G401 (cell line): ENCODE measurements at places on chromosomes 2 and 18.

DNA sequence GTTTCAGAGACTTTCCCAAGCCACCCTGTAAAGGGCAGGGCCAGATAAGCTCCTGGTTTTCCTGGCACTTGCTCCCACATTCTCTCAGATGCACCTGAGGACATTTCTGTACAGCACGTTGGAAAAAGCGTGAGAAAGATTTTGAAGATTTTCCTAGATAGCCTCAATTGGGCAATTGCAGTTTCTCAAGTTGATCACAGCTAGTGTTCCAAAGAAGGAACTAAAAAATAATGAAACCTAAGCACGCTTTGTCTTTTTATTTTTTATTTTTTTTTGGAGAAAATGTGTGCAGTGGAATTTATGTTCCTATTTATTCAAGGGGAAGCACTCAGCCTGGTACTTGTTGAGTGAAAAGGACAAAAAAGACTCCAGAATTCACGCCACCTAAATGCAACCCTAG, 429.1 kb downstream of the RNF144A start:
- no peak for DNase-seq

DNA sequence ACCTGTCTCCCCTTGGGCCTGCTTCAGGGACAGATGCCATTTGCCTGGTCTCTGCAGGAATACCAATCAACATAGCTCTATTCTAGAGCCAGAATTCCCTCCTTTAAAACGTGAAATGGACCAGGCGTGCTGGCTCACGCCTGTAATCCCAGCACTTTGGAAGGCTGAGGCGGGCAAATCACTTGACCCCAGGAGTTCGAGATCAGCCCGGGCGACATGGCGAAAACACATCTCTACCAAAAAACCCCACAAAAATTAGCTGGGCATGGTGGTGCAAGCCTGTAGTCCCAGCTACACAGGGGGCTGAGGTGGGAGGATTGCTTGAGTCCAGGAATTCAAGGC, 127.0 kb downstream of the PLEKHM3 start:
- no peak for DNase-seq

- DNase-seq, result no peak
Observed at GRCh38 chr2:146665800-146666199, 1179.0 kb upstream of the ACVR2A start.

GRCh38 chr18:21903709-21904108, 163.1 kb downstream of the MIB1 start:
- DNase-seq, result no peak

GRCh38 chr2:60292242-60292641, 261.2 kb downstream of the BCL11A start:
- DNase-seq, result no peak

- peak; percentile 38 for DNase-seq
Observed at GRCh38 chr2:163713534-163714311, 22.1 kb downstream of the FIGN start.

DNA sequence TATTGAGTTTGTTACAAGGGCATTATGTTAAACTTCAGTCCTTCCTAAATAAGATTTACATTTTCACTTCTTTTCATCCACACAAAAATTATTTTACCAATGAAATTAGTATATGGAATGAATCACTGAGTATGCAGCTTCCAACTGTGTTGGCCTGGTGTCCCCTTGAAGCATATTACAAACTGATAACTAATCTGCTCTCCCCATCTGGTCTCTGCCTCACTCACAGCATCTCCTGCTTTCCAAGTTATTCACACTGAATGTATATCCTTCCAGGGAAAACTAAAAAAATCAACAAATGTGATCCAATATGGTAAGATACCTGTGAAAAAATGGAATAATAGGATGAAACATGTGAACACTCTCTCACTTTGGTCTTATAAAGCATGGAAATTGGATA, 90.0 kb upstream of the NYAP2 start:
- no peak for DNase-seq

DNA sequence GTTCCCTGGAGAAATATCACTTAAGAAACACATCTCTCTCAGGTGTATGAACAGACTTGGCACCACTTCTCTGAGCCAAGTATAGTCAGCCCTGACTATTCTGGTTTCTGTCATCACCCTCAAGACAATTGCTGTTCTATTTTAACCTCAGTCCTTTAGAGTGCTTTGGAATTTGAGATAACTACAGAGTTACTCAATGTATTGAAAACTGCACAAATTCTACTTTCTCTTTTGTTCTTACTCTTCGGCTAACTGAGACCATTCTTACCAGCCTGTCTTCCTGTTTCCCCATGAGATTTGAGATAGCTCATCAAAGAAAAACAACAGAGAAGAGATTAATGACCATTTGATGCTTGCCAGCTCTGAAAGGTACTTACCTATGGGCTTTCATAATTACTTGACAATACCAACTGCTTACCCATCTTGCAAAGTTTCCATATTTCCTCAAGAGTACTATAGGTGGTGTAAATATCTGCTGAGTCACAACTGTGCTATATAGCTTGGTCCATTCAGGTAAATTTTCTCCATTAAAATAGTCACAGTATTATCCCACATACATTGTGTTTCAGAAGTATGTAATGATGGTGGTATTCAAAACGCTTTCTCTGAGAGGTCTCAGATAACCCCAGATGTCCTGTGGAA, 467.5 kb upstream of the CHST9 start:
- no peak for DNase-seq

- DNase-seq, result no peak
Observed at GRCh38 chr2:172739661-172740266, 4.1 kb downstream of the RAPGEF4 start.

DNA sequence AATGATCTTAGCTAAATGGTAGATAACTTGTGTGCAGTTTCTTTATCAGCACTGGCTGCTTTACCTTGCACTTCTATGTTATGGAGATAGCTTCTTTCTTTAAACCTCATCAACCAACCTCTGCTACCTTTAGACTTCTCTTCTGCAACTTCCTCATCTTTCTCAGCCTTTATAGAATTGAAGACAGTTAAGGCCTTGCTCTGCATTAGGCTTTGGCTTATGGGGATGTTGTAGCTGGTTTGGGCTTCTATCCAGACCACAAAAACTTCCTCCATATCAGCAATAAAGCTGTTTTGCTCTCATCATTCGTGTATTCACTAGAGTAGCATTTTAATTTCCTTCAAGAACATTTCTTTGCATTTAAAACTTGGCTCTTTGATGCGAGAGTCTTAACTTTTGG, 123.7 kb downstream of the PIK3C3 start:
- DNase-seq, result no peak

DNA sequence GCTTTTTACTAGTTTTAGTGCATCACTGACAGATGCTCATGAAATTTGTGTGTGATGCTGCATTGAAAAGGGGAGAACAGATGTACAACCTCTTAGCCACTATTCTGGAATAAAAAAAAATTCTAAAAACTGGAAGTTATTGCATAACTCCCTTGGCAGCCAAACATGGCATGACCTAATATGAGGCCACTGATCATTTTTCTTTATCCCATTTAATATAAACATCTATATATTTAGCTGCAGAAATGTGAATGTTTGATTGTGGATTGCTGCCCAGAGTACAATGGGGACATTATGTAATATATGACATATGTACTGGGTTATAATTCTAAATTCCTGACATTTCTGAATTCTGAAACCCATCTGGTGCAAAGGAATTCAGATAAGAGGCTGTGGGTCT, 86.5 kb downstream of the CDCA7 start:
- no peak for DNase-seq

GRCh38 chr2:12990523-12990922, 273.8 kb downstream of the TRIB2 start:
- no peak for DNase-seq

DNA sequence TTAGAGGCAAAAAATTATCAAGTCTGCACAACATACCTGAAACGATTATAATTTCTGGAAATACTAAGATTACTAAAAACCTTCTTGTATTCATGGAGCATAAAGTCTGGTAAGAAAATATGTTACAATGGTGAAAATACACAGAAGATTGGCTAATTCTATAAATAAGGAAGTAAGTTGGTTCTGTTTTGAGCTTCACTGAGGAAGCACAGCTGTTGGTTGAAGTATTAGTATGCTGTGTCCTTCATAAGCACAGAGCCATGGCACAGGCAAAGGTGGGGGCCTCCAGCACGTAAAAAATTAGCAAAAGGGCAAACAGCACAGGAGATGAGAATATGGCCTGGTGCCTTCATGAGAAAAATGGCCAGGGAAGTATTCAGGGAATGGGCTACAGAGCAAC, 40.4 kb upstream of the ANKRD62 start:
- no peak for DNase-seq

DNA sequence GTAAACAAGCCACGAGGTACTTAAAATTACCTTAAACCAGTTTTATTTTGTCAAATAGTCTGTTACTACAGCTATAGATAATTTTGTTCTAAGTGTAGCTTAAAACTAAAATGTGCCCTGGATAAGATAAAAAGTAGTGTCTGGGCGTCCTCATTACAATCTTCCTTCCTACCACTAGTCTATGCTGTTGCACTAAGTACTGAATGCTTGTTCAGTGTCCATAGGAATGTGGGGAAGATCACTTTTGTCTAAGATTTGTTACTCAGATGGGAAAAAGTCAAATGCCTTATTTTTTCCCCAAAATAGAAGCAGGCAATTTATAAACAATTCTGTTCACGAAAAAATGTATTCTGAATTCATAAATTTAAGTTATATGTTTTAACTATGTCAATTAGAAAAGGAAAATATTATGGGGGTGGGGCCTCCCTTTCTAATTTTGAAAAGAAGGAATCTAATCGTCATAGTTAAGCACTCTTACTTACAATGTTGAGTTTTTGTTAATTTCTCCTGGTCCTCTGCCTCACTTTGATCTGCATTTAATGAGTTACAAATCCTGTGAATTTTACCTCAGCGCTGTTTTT, 140.4 kb upstream of the VRK2 start:
- DNase-seq, result peak; percentile 17

GRCh38 chr18:57809190-57809589, 6.1 kb upstream of the ATP8B1 start:
- no peak for DNase-seq

DNA sequence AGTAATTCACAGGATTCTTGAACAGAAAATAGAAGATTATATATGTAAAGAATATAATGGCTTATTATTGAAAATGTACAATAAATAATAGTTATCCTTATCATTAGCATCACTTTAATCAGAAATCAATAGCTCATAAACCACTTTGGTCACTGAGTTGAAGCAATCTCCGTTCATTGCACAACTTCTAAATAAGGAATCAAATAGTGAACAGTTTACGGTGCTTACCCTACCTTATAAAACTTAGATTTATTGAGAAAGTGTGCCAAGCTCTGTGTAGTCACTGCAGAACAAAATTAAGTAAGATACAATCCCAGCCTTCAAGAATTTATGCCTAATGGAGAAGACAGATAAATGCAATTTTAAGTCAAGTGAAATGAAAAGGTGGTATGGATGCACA, 6.7 kb downstream of the VSNL1 start:
- no peak for DNase-seq

GRCh38 chr2:132790207-132790785, 120.3 kb upstream of the LYPD1 start:
- no peak for DNase-seq

GRCh38 chr2:38039121-38039910, 36.6 kb downstream of the CYP1B1 start:
- no peak for DNase-seq

- no peak for DNase-seq
Observed at GRCh38 chr2:1964659-1965058, 220.3 kb upstream of the PXDN start.

- no peak for DNase-seq
Observed at GRCh38 chr2:145593991-145594614, 1074.2 kb upstream of the ZEB2 start.

DNA sequence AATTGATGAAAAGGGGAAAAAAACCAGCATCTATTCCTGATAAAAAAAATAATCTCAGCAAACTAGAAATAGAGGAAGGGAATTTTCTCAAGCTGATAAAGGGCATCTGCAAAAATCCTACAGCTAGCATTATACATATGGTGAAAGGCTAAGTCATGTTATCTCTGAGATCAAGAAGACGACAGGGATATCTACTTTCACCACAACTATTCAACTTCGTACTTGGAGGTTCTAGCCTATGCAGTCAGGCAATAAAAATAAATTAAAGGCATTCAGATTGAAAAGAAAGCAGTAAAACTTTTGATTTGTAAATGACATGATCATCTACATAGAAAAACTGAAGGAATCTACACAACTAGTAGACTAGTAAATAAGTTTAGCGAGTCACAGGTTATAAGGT, 58.2 kb downstream of the CAB39 start:
- no peak for DNase-seq

GRCh38 chr2:54957321-54957999, 92.8 kb downstream of the RTN4 start:
- DNase-seq, result no peak

GRCh38 chr2:39632876-39633275, 32.8 kb upstream of the TMEM178A start:
- no peak for DNase-seq

- DNase-seq, result no peak
Observed at GRCh38 chr2:27721335-27721734, 50.2 kb upstream of the MRPL33 start.

GRCh38 chr2:128523457-128523856, 204.8 kb upstream of the HS6ST1 start:
- no peak for DNase-seq

DNA sequence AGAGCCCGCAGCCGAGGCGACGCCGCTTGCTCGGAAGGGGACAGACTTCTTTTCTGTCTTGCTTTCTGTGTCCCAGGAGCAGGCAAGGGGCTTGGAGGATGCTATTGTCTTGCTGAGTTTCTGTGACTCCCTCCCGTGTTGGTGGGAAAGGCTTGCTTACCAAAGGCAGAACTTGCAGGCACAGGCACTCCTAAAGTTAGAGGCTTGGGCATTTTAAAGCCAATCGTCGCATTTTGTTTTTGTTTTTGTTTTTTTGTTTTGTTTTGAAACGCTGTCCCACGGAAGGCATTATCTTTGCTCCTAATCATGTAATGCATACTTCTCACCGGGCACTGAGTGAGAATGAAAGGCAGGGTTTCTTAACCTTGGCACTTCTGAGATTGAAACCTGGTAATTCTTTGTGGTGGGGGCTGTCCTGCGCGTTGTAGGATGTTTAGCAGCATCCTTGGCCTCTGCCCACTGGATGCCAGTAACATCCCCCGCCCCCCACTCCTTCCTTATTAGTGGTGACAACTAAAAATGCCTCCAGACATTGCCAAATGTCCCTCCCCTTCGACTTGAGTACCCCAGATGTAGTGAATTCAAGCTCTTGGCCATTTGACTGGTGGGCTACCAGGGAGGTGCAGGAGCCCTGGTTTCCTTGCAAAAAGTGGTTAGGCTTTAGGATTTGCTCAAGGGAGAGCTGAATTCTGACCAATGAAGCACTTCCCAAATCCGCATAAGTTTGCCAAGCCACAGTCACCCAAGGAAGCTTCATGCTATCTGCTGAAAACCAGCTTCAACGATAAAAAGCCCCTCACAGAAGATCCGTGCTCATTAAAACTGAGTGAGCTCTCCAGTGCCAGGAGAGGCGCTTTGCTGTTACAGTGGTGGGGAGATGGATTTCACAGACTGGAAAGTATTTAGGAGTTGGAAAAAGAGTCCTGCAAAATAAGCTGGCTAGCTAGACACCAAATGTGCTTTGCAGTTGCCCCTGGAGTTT, 1.2 kb downstream of the ANTXR1 start:
- peak; percentile 45 for DNase-seq

DNA sequence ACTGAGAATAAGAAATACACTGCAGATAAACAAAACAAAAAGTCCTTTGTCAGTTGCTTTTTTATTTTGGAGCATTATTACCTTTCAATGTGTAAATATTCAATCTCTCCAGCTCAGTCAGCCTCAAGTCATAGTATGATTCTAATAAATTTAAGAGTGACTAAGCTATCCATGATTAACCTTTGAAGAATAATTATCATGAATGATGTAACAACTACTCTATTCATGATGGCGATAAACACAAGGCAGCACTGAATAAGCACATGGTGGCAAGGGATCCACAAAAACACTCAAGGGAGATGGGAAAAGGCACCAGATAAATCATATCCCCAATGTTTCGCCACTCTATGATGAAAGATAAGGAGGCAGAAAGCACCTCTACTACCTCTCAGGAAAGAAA, 67.0 kb downstream of the MAP4K3 start:
- no peak for DNase-seq
